Effector CD4-positive, alpha-beta T cell (primary cell): ENCODE measurements at places on chromosomes 11 and 22.

GRCh38 chr11:72562431-72562830 is 111.8 kb downstream of the PDE2A start:
- DNase-seq, result no peak

DNA sequence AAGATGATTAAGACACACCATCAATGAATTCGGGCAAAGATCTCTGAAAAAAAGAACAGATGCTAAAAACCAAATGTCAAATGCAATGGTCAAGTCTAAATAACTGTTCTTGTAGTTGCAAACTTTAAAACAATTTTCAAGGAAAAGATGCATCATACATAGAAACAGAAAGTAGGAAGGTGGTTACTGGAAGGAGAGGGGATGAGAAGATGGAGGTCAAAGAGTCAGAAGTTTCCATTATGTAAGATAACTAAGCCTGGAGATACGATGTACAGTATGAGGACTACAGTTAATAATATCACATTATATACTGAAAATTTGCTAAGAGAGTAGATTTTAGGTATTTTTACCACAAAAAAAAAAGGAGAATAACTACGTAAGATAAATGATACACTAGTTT is 27.1 kb downstream of the CWF19L2 start:
- DNase-seq, result no peak

DNA sequence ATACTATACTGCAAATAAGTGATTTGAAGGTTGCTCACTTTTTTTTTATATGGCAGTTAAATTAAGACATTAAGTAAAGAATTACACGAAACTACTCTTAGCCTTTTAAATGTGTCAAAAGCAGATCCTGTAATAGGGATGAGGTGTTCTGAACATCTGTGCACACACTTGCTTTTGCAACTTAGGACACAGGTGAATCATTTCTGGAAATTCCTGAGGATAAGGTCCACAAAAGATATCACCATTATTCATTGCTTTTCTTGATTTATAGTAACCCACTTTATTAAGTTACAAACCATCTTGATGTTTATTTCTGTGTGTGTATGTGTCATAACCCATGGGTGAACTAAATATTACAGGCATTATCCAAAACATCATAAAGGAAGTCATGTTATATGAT is 55.9 kb downstream of the SLC5A12 start:
- DNase-seq, result no peak

DNA sequence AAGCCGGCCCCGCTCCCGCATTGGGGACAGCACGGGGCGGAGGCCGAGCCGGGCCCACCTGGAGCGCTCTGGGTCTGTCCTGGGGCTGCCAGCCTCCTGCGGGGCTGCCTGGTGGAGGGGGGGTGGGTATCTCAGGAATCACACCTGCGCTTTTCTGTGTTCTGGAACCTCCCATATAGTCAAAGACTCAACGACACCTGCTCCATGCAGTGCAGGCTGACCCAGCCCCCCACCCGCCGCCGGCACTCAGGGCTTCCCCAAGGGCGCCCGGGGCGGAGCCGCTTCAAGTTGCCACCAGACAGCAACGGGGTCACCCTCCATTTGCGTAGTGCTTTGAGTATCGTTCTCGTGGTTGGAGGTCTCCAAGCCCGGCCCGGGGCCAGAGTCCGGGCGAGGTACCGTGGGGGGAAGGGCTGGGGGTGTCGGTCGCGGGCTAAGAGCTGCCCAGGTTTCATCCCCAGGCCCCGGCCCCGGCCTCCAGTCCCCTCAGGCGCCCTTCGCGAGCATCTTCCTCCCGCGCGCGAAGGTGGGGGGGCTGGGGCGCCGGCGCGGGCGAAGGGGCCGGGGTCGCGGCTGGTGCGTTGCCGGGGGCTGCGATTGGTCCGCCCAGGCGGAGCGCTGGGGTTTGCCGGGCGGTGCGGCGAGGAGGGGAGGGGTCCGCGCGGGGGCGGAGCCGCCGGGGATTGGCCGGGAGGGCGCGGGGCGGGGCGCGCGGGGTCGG is 6.6 kb downstream of the TSPAN4 start:
- peak; percentile 23 for DNase-seq

DNA sequence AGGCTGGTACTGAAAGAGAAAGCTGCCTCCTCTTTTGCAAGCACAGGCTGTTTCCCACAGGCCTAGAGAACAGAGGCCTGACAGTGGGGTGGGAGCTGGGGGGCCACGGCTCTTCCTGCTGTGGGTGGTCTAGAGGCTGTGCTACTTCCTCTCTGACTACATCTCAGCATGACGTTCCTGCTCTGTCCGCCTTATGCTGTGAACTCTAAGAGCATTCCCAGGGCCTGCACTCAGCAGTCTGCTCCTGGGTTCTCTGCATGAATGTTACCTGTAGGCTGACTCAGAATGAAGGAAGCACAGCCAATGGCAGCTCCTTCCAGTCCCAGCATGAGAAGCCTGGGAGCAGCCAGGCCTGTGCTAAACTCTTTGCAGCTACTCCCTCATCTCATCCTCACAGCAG is 534.3 kb downstream of the NTM start:
- DNase-seq, result no peak

DNA sequence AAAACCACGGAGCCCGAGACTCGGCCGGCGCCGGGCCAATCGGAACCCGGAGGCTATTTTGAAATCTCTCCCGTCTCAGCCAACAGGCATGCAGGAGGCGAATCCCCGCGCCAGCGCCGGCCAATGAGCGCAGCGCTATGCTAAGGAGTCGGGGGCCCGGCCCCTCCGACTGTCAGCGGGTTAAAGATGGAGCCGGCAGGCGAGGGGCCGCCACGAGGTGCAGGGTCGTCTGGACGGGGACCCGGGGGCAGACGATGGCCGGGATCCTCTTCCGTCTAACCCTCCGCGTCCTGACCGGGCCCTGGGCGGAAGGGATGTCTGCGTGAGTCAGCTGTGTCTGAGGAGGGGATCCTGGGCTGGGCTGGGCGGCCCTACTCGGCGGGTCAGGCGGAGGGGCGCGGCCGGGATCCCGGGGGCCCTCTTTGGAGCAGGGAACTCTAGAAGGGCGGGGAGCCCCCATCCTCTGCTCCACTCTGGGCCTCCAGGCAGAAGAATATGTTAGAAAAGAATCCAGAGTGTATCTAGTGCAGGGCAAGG is 10.0 kb downstream of the SDF2L1 start:
- DNase-seq, result peak; percentile 82

DNA sequence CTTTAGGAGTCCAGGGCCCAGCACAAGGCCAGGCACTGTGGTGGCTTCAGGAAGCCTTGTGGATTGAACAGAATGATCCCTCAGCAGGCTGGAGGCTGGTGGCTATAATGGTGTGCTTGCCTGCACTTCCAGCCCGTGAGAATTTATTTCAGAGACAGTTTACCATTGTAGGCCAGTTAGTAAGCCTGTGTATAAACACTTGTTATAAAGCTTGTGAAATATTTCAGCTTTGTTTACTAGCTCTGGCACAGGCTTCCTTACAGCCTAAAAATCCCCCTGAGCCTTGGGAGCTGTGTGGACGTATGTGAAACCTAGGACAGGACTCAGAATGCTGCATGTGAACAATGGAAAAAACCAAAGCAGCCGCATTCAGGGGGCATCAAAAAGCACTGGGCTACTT is 26.6 kb upstream of the ACER3 start:
- DNase-seq, result no peak

- DNase-seq, result no peak
These were observed 129.0 kb upstream of the TIMP3 start for GRCh38 chr22:32672542-32672941.

DNA sequence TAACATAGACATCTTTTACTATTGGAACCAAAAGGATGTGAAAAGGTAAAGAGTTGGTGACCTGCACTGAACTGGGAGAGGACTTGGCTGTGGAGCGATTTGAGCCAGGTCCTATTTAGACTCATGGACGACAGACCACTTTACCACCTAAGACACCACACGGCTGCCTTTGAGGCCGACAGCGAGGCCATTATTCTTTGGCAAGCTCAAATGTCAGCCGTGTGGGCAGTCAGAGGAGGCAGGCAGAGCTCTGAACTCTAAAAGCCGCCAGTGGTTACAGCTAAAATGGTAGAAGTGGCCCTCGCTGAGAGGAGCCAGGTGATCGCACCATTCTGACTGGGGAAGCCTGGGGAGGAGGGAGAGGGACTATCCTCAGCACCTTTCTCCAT is 50.5 kb downstream of the SCUBE1 start:
- no peak for DNase-seq

- DNase-seq, result no peak
These were observed 6.4 kb upstream of the BMAL1 start for GRCh38 chr11:13271060-13271693.

DNA sequence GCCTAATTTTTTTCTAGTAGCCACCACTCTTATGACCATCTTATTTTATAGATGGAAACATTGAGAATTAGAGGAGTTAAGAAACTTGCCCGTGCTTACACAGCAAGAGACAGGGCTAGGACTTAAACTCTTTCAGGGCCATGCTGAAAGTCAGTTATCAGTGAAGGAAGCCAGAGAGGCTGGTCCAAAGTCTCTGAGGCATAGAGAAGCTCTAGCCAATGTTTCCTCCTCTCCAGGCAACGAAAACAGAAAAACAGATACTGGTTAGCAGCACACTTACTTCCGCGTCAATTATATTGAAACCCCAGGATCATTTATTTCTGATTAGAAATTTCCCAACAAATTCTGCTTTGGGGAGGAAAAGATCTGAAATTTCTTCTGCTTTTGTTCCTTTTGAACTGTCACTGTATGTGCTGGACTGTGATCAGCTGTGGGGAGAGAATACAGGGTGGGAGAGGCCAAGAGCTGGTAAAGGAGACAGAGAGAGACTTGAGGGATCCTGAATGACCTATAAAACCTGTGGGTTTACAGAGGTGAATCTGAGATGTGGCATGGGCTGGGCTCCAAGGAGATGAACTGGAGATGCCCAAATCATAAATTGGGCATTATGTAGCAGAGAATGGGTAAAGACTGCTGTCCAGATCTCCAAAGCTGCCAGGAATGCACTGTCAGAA is 37.5 kb upstream of the CAPRIN1 start:
- no peak for DNase-seq
